ENCODE measurements at places on chromosomes 5 and 9.
A peak's percentile ranks its signal among the peaks of the same experiment; 100 is the strongest.

- ATAC-seq: no peak
Measured at GRCh38 chr5:156400231-156400986, 73.4 kb downstream of the SGCD start.

DNA sequence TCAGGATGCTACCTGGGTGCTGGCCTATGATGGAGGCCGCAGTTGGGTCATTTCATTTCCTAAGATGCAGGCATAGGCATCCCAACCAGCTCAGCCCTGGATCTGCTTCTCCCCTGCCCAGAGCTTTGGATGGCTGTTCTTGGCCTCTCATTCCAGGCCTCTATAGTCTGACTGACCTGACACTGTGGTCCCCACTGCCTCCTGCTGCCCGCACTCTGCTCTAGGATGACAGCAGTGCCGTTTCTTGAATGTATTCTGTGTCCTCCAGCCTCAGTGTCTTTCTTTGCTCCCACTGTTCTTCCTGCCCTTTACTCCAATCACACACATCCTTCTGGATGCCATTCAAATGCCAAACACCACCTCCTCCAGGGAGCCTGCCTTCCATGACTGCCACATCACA is 235.7 kb downstream of the HSPA4 start:
- peak; percentile 53 for ATAC-seq

DNA sequence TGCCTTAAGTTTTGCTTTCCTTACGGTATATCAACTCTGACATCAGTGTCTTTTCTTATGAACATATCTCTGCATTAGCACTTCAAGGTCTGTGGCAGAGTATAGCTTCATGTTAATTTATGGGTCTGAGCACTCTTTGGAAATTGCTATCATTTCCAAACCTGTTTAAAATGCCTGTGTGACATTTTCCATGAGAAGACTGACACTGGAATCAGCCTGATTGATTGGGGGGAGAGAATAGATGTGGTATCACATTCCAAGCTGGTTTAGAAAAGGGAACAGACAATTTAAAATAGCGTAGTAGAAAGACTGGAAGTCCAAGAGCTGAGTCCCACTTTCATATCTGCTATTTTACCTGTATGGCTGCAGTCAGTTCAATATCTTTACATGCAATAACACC is 272.1 kb upstream of the CDH10 start:
- no peak for ATAC-seq

DNA sequence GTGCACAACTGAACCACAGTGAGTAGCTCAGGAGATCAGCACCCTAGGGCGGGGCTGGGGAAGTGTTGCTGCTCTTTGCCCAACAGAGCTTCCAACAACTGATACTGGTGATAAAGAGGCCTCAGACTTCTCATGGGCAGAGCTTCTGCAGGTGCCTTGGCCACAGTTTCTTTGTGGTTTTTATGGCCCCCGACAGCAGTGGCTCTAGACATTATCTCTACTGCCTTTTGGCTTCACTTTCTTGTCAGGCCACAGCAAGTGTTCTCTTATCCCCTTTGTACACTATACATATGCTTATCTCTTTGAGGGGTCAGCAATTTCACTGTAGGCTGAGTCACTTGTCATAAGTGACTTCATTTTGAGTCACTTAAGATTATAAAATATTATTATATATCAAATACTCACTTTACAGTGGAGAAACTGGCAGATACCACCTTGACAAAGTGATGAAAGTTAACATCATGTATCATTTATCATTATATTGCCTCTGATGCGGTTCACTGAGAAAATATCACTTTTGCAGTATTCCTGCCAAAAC is 90.9 kb upstream of the COX7C start:
- ATAC-seq: no peak

GRCh38 chr5:163649514-163649913 is 144.1 kb downstream of the MAT2B start:
- no peak for ATAC-seq

DNA sequence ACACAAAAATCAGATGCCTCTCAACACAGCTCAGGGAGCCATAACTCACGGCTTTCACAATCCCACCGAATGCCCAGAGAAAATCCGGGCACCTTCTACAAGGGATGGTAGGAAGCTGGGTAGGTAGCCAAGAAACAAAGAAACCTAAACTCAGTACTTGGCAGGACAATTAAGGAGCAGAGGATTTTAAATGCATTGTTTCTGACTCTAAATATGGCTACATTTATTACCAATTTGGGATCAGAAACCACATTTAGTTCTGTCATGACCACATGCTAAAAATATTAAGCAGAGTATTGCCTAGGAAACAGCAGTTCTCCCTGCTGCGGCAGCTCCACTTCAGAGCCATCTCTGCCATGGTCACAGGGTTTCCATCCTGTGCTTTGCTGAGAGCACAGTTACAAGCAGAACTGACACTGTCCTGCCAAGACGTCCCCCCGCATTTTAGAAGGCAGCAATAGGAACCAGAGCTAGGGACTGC is 57.5 kb downstream of the SIL1 start:
- ATAC-seq: no peak

DNA sequence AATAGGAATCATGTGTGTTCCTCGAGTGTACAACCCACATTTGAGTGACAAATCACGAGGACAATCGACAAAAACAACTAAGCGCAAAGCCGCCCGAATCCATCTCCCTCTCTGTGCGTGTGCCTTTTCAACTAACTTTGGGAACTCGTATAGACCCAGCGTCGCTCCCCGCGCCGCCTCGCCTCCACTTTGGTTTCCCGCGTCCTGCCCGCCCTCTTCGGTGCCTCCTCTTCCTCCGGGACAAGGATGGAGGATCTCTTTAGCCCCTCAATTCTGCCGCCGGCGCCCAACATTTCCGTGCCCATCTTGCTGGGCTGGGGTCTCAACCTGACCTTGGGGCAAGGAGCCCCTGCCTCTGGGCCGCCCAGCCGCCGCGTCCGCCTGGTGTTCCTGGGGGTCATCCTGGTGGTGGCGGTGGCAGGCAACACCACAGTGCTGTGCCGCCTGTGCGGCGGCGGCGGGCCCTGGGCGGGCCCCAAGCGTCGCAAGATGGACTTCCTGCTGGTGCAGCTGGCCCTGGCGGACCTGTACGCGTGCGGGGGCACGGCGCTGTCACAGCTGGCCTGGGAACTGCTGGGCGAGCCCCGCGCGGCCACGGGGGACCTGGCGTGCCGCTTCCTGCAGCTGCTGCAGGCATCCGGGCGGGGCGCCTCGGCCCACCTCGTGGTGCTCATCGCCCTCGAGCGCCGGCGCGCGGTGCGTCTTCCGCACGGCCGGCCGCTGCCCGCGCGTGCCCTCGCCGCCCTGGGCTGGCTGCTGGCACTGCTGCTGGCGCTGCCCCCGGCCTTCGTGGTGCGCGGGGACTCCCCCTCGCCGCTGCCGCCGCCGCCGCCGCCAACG is at the start of gene GPR150:
GPR150 (plus strand) TSS at position 58 of the 840 bp plus-strand sequence; CDS start at position 247, 189 bp downstream.
- peak; percentile 75 for ATAC-seq

DNA sequence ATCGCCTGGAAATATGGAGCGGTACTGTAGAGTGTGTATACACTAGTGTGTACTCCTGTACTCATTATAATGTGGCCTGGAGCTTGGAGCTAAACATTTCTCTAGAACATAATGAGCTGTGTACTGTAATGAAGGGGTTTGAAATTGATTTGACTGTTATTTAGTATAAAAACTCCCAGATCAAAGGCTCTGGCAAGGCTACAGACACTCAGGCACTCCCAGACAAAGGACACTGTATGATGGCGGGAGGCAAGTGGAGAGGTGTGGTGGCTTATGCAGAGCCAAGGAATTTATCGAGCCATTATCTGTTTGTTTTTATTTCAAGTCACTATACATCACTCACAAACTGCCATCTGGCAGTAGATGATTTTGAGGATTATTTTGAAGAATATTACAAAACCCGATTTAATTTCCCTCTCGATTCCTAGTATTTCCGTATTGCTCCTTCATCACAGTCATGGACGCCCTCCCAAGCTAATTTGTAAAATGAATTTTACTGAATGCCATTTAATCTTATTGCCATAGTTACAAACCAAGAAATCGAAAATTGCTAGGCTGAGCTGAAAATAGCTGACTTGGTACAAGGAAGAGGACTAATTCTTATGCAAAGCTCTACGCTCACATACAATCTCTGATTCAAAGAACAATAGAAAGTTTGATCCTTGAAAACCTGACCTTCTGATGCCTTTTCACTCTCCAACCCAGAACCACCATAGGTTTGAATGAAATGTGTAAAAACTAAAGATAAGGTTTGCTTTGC is 240.2 kb upstream of the SEMA6A start:
- no peak for ATAC-seq

- ATAC-seq: no peak
Measured at GRCh38 chr9:15205632-15206420, 101.2 kb downstream of the TTC39B start.

GRCh38 chr5:88746438-88746882 is 136.5 kb downstream of the MEF2C start:
- ATAC-seq: no peak

GRCh38 chr9:104094534-104095015 is 466 bp downstream of the SMC2 start:
- peak; percentile 0 for ATAC-seq

- ATAC-seq: peak; percentile 55
Measured at GRCh38 chr5:143217804-143218160, 185.7 kb downstream of the NR3C1 start.

GRCh38 chr9:112820881-112821280 is 69.8 kb downstream of the SLC46A2 start:
- no peak for ATAC-seq

- ATAC-seq: no peak
Measured at GRCh38 chr9:34384368-34385165, 7.9 kb upstream of the MYORG start.

- ATAC-seq: peak; percentile 3
Measured at GRCh38 chr9:37752642-37753488, 740 bp upstream of the TRMT10B start.

DNA sequence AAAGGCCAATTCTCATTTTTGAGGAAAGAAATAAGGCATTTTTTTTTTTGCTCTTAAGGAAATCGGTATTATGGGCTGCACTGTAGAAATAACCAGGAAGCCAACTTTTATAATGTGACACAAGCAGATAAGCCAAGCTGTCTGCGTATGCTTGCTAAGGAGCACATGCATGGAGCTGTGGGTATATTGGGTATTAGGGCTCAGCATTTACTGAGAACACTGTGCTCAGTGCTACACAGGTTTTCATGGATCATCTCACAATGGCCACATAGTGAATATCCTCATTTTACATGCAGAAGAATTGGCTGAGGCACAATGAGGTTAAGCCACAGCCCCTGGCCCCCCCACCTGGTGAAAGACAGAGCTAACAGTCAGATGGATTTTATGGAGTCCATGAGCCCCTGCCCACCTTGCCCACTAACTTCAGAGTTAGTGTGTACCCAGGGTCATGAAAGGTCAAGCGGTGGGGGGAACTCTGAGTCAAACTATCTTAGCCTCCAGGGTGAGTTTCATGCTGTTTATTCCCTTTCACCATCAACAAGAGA is 204.8 kb downstream of the SPATA31A6 start:
- ATAC-seq: no peak

- no peak for ATAC-seq
Measured at GRCh38 chr5:30994176-30994575, 199.3 kb upstream of the CDH6 start.

GRCh38 chr5:169121630-169122420 is 179.1 kb downstream of the SLIT3 start:
- ATAC-seq: no peak

DNA sequence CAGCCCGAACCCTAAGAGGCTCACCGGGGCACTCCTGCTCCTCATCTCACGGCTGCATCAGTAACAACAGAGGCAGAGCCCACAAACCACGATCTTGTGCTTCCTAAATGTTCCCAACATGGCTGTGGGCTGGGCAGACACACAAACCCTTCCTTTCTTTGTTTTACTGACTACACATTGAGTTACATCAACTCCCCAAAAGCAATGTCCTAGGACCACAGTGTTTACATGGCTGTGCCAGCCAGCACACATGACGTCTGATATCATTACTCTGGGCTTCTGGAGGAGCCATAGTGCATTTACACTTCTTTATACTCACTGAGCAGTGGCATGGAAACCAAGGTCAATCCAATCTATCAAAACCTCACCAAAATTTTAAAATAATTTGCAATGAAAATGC is 101.4 kb downstream of the LHFPL2 start:
- ATAC-seq: no peak

GRCh38 chr5:144585681-144586080 is 415.0 kb downstream of the KCTD16 start:
- ATAC-seq: no peak

DNA sequence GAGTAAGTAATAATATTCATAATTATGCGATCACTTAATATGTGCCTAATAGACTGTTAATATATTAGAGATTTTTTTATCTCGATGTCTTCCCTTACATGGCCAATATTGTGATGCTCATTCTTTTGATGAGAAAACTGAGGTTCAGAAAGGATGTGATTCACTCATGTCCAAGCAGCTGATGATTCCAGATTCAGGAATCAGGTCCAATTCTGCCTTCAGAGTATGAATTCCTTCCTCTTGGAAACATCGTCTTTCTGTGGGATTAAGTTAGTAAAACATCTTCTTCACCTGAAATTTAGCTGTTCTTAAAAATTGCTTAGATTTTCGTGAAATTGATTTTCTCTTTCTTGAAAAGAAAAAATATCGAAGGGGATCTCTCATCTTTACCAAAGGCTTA is 242.5 kb upstream of the RFX3 start:
- no peak for ATAC-seq

DNA sequence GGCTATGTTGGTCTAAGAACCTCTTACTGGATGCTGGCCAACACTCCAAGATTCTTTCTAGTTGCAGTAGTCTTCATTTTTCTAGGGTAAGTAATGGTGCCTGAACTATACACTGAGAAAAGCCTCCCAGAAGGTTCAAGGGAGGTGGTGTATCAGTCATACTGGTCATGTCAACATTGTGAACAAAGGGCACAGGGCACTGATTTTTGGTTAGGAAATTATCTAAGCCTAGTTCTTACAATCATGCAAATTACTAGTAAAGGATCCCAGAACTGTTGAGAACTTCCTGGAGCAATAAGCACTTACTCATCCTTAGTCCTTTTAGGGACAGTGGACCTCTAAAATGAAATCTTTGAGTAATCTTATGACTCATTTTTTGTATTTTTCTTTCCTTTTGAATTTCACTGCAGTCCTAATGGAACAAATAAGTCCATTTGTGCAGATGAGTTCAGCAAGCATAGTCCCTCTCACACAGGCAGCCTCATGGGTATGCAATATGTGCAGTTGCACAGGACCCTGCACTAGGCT is 21.1 kb upstream of the CDC42SE2 start:
- ATAC-seq: peak; percentile 96

GRCh38 chr9:81986051-81986450 is 2.5 kb upstream of the SPATA31D1 start:
- no peak for ATAC-seq
